Esophagus squamous epithelium (tissue), 5 donors: ENCODE measurements at places on chromosomes 11 and 22.

DNA sequence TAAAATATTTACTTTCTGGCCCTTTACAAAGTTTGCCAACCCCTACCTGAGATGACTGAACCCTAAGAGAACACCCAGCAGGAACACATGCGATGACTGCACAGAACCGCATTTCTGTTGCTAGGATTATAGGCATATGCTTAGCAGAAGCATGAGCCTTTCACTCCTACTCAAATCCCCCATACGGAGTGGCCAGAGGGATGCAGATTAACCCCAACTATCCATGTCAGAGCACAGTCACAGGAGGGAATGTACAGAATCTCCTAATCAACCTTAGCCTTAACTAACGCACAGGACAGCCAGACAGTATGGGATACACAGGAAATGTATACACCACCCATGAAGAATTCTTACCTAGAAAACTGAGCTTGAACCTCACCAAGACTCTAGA is 6.2 kb downstream of the HPS4 start:
- DNase-seq, result no peak

DNA sequence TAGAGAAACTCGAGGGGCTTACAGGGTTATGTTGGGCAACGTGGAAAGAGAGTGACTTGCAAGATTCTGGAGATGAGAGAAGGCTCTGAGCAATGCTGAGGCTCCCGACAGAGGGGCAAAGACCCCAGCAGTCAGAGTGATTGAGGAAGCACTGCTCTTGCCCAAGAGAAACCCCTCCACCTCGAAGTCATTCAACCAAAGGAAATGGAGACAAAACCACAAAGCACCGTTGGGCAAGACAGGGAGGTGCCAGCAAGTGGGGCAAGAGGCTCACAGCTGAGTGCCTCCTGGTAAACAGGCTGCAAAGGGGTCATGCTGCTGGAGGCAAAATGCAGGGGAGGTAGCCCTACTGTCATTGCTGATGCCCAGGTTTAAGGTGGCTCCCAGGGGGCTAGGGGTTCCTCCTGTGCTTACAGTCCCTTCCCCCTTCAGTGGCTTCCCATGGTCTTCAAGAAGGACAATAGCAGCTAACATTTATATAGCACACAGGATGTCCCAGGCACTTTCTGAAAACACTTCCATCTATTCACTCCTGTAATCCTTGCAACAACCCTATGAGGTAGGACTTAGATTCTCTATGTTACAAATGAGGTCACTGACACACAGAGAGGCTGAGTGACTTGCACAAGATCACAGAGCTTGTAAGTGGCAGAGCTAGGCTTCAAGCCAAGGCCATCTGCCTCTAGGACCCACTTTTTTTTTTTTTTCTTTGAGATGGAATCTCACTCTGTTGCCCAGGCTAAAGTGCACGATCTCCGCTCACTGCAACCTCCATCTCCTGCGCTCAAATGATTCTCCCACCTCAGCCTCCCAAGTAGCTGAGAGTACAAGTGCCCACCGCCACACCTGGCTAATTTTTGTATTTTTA is 18.1 kb upstream of the MYH9 start:
- DNase-seq, result no peak

DNA sequence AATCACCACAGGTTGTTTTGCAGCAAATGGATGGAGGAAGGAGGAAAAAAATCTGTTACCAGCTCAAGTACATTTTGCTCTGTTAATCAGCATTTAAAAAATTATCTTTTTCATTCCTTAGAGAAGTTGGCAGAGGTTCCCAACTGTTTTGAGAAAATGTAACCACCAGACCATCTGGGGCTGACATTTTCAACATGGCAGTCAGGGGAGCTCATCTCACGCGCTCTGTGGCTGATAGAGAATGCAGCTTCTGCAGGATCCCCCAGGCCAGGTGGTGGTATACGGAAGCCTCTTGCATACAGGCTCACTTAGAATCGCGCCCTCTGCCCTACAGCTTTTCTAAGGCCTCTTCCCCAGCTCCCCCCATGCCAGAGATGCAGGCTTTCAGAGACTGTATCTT is 68.0 kb upstream of the OPCML start:
- DNase-seq, result no peak

DNA sequence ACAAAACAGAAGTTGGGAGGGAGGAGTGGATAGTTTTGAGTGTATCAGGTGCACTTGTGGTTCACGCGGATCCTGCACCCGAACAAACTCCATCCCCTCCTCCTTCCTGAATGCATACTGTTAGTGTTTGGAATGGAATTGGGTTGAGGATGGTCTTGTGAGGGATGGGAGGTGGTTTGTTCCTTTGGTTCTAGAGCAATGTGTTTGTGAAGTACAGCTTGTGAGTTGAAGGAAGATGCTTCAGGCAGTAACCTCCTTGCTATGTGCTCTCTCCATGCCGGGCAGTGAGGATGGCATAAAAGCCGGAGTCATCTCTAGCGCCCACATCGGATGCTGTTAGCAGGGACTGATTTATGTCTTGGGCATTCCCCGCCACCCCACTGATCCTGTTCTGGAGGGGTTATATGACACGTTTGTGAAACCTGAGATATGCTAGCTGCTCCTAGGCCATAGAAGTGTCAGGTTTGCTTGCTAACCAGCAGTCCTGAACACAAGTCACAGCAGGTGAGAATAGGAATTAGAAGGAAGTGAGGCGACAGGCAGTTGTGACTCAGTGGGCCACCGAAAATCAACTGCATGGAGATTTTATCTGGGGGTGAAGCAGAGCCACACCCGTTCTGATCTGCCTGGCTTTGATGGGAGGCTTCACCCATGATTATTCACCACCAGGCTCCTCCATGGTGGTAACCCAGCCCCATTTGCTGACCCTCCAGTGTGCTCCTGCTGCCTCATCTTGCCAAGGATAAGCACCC is 2.2 kb downstream of the BCR start:
- no peak for DNase-seq

- DNase-seq, result no peak
Observed at GRCh38 chr11:86047275-86047991, 21.5 kb downstream of the PICALM start.

GRCh38 chr11:67996622-67997474 is 7.0 kb downstream of the UNC93B1 start:
- no peak for DNase-seq

DNA sequence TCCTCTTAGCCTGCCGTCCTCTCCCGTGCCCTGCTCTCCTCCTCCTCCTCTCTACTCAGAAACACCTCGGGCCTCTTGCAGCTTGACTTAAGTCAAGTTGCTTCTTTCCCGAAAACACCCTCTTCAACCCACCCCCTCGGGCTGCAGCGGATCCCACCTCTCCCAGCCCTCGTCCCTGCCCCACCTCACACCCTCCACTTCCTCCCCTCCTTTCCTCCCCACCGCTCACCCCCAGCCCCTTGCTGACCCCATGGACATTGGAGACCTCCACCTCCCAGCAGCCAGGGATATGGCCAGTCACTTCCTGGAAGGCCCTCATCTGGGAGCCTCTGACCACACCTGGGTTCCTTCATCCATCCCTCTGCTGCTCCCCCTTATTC is 8.5 kb upstream of the CYTH4 start:
- no peak for DNase-seq

GRCh38 chr11:128905345-128906184 is 14.4 kb downstream of the KCNJ5 start:
- no peak for DNase-seq

DNA sequence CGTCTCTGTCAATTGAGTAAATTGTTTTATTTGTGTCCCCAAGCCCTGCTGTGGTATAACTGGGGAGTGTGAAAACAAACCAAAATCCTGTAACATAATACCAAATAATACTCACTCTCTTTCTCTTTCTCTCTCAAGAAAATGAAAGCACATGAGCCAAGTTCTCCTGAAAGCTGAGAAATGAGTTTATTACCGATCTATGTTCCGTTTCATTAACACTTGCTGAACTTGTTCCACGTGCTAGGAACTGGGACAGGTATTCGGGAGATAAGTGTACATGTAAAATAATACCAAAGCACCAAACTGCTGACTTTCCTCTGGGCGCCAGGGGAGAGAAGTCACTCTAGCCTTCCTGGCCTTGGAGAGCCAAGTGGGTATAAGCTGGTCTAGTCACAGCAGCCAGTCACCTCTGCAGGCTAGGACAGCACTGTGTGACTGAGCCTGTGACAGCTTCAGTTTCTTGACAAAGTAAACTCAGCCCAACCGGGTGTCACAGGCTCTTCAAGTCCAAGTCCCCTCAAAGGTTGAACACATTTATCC is 23.1 kb downstream of the CD6 start:
- no peak for DNase-seq

- no peak for DNase-seq
Observed at GRCh38 chr11:10298342-10298741, 4.3 kb upstream of the SBF2 start.

GRCh38 chr22:26680485-26680884 is 23.1 kb downstream of the MIAT start:
- DNase-seq, result no peak
